ENCODE measurements at places on chromosomes 7 and 10. TPM values are rescaled to one million over a fixed set of nuclear protein-coding genes. Genes with fewer than 3 reads are reported as not detected.

The SLC26A4 gene
- 0.33 TPM for total RNA-seq

The RBM20 gene
- not detected for total RNA-seq

The VAX1 gene
- total RNA-seq = not detected

The PRLHR gene
- total RNA-seq = not detected

The SVIL gene
- total RNA-seq = 261 TPM

The CALY gene
- total RNA-seq = not detected

The PAPOLB gene
- total RNA-seq = 0.15 TPM

The PON3 gene
- total RNA-seq = not detected

The FOXI2 gene
- total RNA-seq = not detected

The NODAL gene
- not detected for total RNA-seq

Measured in smooth muscle cell of trachea (primary cell).